Non-pigmented ciliary epithelial cell (primary cell): ENCODE measurements at places on chromosomes 13 and 19.

GRCh38 chr13:52348983-52349780 is 56.8 kb downstream of the THSD1 start:
- DNase-seq: no peak

GRCh38 chr13:58302349-58302748 is 670.8 kb downstream of the PCDH17 start:
- DNase-seq: no peak

DNA sequence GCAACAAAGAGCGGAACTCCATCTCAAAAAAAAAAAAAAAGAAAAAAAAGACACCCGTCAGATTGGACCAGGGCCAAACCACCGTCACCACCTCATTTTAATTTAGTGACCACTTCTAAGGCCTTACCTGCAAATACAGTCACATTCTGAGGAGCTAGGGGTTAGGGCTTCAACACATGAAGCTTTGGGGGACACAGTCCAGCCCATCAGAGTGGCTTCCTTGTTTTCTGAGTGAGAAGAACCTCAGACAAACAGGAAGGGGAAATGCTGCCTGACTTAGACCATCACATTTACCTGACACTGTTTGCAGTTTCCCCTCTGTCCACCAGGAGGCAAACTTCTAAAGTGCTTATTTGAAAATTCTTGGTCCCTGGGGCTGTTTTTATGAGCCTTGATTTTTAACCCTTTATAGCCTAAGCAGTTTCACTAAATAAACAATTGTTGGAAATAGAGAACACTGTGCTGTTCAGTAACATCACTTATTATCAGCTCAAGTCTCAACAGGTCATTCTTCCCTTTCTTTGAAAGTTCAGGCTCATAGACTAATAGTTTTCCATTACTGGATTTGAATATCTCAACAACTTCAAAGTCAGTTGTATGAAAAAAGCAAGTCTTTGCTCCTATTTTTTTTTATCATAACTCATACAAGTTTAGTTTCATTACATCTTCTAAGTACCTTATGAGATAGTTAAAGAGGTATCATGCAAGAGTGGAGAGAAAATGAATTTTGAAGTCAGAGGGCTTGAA is 74.9 kb upstream of the WASF3 start:
- no peak for DNase-seq

GRCh38 chr19:16368385-16369305 is 44.0 kb downstream of the KLF2 start:
- no peak for DNase-seq

- DNase-seq: no peak
These were observed 31.0 kb downstream of the SLAIN1 start for GRCh38 chr13:77728265-77729125.

DNA sequence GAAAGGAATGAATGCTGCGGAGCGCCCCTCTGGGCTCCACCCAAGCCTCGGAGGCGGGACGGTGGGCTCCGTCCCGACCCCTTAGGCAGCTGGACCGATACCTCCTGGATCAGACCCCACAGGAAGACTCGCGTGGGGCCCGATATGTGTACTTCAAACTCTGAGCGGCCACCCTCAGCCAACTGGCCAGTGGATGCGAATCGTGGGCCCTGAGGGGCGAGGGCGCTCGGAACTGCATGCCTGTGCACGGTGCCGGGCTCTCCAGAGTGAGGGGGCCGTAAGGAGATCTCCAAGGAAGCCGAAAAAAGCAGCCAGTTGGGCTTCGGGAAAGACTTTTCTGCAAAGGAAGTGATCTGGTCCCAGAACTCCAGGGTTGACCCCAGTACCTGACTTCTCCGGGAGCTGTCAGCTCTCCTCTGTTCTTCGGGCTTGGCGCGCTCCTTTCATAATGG is 8.6 kb downstream of the PDX1 start:
- DNase-seq: no peak

- no peak for DNase-seq
These were observed 262 bp downstream of the COX7A1 start for GRCh38 chr19:36152019-36152351.

DNA sequence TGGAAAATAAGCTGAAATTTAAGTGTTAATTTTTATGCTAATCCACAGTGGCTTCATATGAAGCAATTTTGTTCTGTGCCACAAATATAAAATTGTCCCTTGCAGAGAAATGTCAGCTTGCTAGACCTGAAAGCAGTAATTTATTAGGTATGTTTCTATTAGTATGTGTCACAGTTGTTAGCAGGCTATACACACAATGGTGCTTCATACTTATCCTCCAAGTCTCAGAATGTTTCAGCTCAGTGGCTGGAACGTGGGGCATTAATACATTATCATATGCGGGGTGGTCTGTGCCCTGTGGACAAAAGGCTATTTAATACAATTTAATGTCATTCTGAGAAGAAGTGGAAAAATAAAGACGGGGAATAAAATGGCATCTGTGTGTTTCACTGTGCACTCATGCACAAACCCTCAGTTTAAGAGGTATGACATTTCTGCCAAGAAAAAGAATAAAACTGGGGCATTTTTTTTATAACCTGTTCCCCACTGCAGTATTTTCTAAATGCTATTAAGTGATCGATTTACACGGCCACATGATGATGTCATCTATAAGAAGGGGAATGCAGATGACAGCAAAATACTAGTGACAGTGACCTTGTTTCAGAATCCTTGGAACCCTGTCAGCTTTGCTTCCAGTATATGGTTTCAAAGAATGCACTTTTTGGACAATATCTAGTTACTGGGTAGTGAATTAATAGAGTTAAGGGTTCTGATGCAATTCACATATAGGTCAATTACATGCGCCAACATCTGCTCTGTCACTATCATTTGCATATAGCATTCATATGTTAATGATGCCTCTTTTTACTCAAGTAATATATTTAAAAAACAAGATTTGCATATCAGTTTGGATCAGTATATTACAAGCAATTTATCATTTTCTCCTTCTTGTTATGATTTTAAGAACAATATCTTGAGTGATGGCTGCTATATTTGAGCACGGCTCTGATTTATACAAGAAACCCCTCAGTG is 21.2 kb upstream of the ZNF536 start:
- DNase-seq: no peak

GRCh38 chr13:112997188-112998130 is 28.4 kb downstream of the MCF2L start:
- no peak for DNase-seq

DNA sequence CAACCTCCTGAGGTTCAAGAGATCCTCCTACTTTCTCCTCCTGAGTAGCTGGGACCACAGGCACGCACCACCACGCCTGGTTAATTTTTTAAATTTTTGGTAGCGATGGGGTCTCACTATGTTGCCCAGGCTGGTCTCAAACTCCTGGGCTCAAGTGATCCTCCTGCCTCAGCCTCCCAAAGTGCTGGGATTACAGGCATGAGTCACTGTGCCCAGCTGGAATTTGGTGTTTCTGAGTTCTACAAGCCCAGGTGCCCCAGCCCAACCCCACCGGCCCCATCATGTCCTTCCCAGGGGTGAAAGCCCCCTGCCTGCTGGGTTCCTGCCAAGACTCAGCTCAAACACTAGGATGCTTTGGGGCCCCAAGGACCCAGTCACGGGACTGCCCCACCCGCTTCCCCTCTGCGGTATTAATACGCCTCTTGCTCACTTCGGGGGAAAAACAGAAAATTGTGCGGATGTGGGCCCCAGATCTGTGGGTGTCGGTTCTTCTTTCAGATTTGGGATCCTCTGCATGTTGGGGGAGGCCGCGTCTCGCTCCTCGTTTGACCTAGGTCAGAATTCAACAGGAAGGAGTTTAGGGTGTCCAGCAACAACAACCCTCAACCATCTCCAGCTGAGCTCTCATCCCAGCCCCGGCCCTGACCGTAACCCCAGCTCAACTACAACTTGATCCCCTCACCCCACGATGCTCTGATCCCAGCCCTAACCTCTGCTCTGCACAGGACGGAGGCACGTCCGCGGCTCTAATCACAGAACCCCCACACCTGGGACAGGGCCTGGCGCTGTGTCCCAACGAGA is 3.7 kb upstream of the FCER2 start:
- no peak for DNase-seq
